ENCODE measurements at places on chromosomes 3 and 15. TPM values are rescaled to one million over a fixed set of nuclear protein-coding genes. Genes with fewer than 3 reads are reported as not detected.

GRCh38 chr3:177197727-177198460, 612 bp upstream of the TBL1XR1 start:
- peak; percentile 83 for DNase-seq
- H3K4me1 ChIP-seq = peaks cover 19% of the 10 kb centered on the region
- no peaks in the 10 kb centered on the region for H3K27me3 ChIP-seq
- H3K36me3 ChIP-seq = no peaks in the 10 kb centered on the region
- peak overlapping the region; percentile 97 for H3K27ac ChIP-seq
- peak overlapping the region; percentile 89 for H3K4me3 ChIP-seq

The CXCR6 gene
- not detected for total RNA-seq

DNA sequence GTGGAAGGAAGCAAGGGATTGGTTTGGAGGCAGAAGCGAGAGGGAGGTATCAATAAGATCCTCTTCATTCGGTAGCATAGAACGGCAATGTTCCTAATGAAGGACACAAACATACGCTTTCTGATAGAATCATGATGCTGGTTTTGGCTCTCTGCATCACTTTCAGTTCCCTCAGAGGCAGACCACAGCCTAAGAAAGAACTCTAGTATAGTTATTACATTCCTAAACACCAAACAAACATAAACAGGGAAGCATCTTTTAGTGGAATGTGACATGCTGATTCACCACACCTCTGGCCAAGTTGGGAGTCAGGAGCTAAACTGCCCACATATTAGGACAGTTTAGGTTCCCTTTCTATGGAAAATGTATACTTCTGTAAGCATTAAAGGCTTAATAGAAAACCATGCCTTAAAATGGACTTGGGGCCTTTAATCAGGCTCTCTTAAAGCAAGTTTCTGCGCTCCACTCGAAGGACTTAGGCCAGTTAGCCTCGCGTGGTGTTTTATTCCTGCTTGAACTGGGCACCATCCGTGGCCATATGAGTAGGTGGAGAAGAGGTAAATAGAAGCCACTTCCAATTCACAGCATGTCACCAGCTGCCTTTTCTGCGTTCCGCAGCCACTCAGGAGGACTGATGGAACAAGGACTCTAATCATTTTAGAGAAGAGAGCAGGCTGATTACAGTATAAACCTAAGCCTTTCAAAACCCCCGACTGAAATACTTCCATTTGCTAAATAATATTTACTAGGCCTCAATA, 53.7 kb downstream of the CD47 start:
- H3K27ac ChIP-seq = no peak overlapping the region
- DNase-seq = no peak
- no peak overlapping the region for H3K4me3 ChIP-seq
- H3K36me3 ChIP-seq = no peaks in the 10 kb centered on the region
- no peaks in the 10 kb centered on the region for H3K4me1 ChIP-seq
- no peaks in the 10 kb centered on the region for H3K27me3 ChIP-seq

The GPR149 gene
- total RNA-seq = not detected

The ARPP21 gene
- 336 TPM for total RNA-seq

DNA sequence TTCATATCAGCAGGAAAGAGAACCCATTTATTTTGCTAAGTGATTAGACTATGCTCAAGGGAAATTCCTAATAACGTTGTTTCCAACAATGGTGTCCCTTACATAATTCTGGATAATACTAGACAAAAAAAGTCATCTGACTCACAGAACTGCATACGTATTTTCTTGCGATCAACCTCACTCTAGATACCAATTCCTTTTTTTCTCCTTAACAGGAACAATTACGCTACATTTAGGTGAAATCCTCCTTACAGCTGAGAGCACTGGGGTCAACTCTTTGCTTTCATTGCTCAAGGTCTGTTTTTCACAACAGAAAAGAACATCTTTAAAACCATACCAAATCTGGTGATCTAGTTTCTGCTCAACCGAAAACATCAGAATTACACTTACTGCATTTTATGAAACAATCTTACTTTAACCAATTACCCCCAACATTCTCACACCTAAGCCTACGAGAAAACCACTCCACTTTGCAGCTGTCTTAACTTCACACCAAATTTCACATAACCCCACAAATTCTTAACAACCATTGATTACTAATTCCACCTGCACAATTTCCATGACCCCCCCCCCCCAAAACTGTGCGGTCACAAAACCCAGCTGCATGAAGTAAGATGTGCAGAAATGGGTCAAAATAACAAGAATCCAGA, 61.2 kb upstream of the ICE2 start:
- H3K4me1 ChIP-seq = peaks cover 64% of the 10 kb centered on the region
- H3K27ac ChIP-seq = no peak overlapping the region
- no peak overlapping the region for H3K4me3 ChIP-seq
- no peak for DNase-seq
- no peaks in the 10 kb centered on the region for H3K27me3 ChIP-seq

- no peak for DNase-seq
- H3K27ac ChIP-seq = peak overlapping the region; percentile 58
- H3K4me3 ChIP-seq = no peak overlapping the region
- H3K27me3 ChIP-seq = no peaks in the 10 kb centered on the region
- H3K36me3 ChIP-seq = no peaks in the 10 kb centered on the region
Measured at GRCh38 chr3:53259427-53260259, 3.8 kb upstream of the TKT start.

DNA sequence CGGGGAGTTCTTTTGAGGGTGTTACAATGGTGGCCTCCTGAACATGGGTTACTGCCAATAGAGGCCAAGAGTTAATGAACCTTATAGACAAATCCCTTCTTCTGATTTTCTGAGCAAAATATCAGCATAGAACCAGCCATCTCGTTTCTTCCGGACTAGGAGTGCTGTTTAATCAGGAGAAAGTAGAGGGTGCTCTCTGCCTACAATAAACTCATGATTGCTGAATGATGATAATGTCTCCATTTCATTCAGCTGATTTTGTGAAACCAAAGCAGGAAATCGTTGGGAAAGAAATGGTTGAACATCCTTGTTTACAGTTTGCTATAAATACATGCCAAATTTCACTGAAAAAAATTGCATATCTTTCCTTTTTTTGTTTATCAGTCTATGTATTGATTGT, 142.8 kb upstream of the PLSCR5 start:
- H3K4me1 ChIP-seq = no peaks in the 10 kb centered on the region
- no peak overlapping the region for H3K4me3 ChIP-seq
- no peak for DNase-seq
- no peak overlapping the region for H3K27ac ChIP-seq
- no peaks in the 10 kb centered on the region for H3K36me3 ChIP-seq

The SYNPR gene
- not detected for total RNA-seq

GRCh38 chr15:25715536-25716413, 147.4 kb downstream of the ATP10A start:
- H3K27ac ChIP-seq = no peak overlapping the region
- no peaks in the 10 kb centered on the region for H3K36me3 ChIP-seq
- no peaks in the 10 kb centered on the region for H3K4me1 ChIP-seq
- DNase-seq = no peak
- no peaks in the 10 kb centered on the region for H3K27me3 ChIP-seq
- no peak overlapping the region for H3K4me3 ChIP-seq

The ITIH1 gene
- total RNA-seq = not detected

GRCh38 chr3:8451696-8452095, 49.9 kb upstream of the LMCD1 start:
- H3K36me3 ChIP-seq = no peaks in the 10 kb centered on the region
- no peak for DNase-seq
- H3K27me3 ChIP-seq = no peaks in the 10 kb centered on the region

GRCh38 chr3:111712294-111713167, 117.4 kb upstream of the ZBED2 start:
- no peak for DNase-seq
- H3K27ac ChIP-seq = no peak overlapping the region
- no peaks in the 10 kb centered on the region for H3K27me3 ChIP-seq
- H3K4me1 ChIP-seq = no peaks in the 10 kb centered on the region
- no peaks in the 10 kb centered on the region for H3K36me3 ChIP-seq
- no peak overlapping the region for H3K4me3 ChIP-seq

- H3K27me3 ChIP-seq = no peaks in the 10 kb centered on the region
- DNase-seq = no peak
- no peak overlapping the region for H3K27ac ChIP-seq
- no peak overlapping the region for H3K4me3 ChIP-seq
- no peaks in the 10 kb centered on the region for H3K4me1 ChIP-seq
Measured at GRCh38 chr3:99508191-99508590, 130.2 kb upstream of the COL8A1 start.

DNA sequence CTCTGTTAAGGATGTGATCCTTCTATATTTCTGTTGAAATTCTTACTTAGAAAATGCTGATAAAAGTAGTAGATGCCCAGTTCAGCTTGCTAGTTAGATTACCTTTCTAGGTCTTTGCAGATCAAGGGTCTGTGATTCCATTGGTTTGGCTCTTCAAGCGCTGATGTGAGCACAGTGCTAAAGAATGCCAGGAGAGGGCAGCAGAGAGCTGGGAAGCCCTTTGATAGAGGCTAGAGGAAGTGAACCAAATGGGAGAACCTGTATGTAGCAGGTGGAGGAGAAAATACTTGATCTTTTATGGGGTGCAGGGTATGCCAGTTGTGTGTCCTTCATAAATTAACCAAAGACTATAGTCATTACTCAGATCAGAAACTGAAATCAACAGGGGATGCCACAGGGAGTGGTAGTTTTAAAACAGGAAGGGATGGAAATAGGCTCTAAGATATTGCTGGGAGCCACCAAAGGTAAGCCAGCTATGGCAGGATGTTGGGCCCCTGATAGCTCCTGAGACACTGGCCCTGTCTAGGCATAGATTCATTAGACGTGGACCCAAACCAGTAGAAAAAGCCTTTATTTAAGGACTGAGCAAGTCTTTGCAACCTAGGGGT, 677.4 kb downstream of the SQOR start:
- H3K4me3 ChIP-seq = no peak overlapping the region
- H3K27me3 ChIP-seq = no peaks in the 10 kb centered on the region
- H3K27ac ChIP-seq = no peak overlapping the region
- no peaks in the 10 kb centered on the region for H3K36me3 ChIP-seq
- no peak for DNase-seq

GRCh38 chr3:181839039-181839915, 127.6 kb downstream of the SOX2 start:
- no peaks in the 10 kb centered on the region for H3K27me3 ChIP-seq
- H3K4me3 ChIP-seq = no peak overlapping the region
- no peak overlapping the region for H3K27ac ChIP-seq
- H3K4me1 ChIP-seq = no peaks in the 10 kb centered on the region
- no peaks in the 10 kb centered on the region for H3K36me3 ChIP-seq
- no peak for DNase-seq

DNA sequence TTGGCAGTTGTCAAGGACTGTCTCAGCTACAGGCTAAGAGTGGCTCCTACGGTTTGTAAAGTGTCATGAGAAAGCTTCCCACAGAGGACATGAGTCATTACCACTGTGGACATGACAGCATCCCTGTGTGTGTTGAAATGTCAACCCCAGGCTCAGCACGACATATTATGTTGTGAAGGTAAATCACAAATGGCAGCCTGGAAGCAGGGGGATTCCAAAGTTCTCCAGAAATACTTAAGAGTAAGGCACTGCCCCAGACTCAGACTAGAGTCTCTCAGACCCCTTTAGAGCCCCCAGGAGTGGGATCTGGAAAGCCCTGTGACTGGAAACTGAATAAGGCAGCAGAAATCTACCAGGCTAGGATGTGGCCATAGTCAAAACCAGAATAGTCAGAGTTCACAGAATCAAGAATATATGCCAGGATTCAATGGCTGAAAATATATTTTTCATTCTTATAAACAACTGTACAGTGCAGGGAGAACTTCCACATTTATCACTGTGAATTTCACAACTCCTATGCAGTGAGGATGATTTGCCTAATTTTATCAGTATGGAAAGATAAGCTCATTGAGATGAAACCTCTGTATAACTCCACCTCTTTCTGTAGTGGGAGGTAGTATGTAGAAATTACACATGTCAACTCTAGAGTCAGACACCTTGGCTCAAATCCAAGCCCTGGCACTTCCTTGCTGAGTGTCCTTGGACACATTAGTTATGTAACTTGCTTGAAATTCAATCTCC, 237.1 kb upstream of the CFAP20DC start:
- DNase-seq = no peak
- H3K4me3 ChIP-seq = no peak overlapping the region
- no peaks in the 10 kb centered on the region for H3K4me1 ChIP-seq
- H3K27ac ChIP-seq = no peak overlapping the region
- H3K36me3 ChIP-seq = no peaks in the 10 kb centered on the region

The VGLL4 gene
- 14.8 TPM for total RNA-seq

The ZCWPW2 gene
- 3.1 TPM for total RNA-seq

The STRIT1 gene
- 1,417 TPM for total RNA-seq

DNA sequence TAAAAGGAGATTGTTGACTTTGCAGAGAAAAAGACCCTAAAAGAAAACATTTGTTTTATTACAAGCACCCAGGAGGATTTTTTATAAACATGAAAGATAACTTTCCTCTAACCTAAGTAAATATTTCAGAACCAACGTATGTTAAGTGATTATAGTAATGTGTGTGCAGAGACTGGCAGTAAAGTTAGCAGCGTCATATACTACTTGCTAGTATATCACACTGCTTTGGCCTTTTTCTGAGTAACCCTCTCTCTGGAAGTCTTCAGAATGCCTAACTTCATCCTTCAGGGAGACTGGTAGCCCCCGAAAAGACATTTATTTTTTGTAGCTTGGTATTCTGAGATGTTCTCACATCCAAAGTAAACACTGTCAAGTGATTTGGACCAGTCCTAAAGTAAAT, 17.9 kb downstream of the UBE2E1 start:
- no peak for DNase-seq
- H3K4me3 ChIP-seq = no peak overlapping the region
- H3K36me3 ChIP-seq = no peaks in the 10 kb centered on the region
- H3K4me1 ChIP-seq = peaks cover 54% of the 10 kb centered on the region

DNA sequence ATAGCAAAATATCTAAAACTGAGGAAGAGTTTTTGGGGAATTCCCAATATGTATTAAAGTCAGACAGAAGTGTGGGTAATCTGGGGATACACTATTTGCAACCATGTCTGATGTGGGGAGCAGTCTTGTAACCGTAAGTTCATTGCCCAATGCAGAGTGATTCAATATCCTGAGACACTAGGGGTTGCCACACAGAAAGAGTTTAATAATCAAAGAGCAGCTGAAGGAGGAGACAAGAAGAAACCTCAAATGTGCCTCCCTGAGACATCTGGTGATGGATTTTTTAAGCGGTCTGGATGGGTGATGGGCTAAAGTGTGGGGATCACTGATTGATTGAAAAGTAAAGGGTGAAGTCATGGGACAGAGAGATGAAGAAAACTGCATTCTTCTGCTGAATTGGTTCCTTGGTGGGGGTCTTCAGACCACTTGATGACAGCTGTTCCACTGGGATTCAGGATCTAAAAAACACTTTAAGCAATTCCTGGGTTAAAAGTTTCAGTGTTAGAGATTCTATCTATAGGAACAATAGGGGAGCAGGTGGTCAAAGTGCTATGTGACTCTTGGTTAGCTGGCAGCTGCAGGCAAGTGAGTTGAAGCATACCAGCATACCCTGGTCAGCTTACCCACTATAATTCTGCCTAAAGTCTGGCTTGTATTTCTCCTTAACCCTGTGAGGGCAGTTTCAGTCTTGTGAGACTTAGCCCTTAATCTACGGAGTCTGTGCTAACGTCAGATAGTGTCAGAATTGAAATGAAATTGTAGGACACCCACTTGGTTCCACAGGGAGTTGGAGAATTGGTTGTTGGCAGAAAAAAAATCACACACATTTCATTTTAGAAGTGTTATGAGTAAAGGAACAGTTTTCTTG, 425.9 kb upstream of the TGFBR2 start:
- H3K4me1 ChIP-seq = no peaks in the 10 kb centered on the region
- DNase-seq = no peak
- H3K27ac ChIP-seq = no peak overlapping the region
- no peaks in the 10 kb centered on the region for H3K36me3 ChIP-seq

The ACAD9 gene
- 23.9 TPM for total RNA-seq

The AP4E1 gene
- total RNA-seq = 11.9 TPM

GRCh38 chr3:37702478-37703154, 159.1 kb upstream of the CTDSPL start:
- H3K4me1 ChIP-seq = no peaks in the 10 kb centered on the region
- no peaks in the 10 kb centered on the region for H3K36me3 ChIP-seq
- no peak for DNase-seq
- no peak overlapping the region for H3K4me3 ChIP-seq

The SPATA12 gene
- total RNA-seq = not detected

Data from psoas muscle (tissue), 8 donors.